ENCODE measurements at places on chromosomes 13 and 19.

- DNase-seq = no peak
Observed at GRCh38 chr13:55999709-56000108, 1141.0 kb upstream of the PRR20A start.

DNA sequence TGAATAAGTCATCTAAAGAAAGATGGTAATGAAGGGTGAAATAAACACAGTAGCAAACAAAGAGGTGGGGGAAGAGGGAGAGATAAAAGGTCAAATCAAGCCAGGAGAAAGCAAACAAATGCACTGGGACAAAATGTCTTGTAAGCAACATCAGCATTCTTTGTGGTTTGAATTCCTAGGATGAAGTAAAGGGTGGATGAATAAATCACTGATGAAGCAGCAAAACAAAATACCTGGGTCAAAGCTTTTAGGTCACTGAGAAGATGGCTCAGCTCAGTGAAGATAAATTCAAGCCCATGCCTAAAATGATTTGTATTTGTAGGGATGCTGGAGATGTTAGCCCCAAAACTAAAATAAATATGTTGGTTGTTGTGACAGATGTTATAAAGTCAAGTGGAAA is 86.5 kb upstream of the FBXL3 start:
- no peak for DNase-seq

DNA sequence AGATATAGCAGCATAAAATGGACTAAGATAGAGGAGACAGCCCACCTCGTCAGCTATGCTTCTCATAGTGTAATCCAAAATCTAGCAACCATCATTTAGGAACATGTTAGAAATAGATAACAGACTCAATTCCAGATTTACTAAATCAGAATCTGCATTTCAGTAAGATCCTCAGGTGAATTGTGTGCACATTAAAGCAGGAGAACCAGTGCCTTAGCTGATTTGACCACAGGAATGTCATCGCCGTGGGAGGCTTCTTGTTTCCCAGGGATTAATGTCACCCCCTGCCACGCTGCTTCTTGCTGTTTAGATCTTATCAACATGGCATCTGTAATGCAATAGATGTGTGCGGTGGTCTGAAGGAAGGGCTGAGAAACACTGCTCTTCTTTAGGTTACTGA is 84.0 kb downstream of the GPC5 start:
- DNase-seq = no peak

GRCh38 chr19:45348367-45349125 is 8.0 kb downstream of the KLC3 start:
- DNase-seq = no peak

DNA sequence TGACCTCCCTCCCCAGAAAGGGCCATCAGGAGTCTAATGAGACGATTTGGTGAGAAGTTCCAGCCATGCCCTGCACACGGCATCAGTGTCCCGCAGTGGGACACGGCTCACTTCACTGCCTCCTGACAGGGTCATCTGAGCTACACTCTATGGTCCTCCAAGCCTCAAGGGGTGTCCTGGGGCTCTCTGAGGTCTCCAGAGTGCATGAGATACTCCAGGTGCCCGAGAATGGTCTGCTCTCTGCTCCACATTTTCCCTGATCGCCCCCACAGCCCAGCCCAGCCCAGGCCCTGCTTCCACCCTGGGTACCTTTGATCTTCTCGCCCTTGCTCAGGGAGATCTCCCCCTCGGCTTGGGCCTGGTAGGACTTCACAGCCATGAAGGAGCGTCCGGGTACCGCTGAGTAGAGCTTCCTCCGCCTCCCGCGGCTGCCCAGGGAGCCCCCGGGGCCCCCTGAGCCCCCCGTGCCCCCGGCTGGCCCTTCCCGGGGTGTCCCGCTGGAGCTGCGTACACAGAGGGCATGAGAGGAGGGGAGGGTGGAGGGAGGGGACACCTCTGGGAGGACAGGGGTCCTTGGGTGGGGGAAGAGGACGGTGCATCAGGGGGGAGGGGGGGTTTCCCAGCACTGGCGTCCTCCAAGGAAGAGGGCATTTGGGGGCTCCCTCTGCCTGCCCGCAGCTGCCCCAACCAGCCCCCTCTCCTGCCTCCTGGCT is 17.3 kb downstream of the SHANK1 start:
- no peak for DNase-seq

DNA sequence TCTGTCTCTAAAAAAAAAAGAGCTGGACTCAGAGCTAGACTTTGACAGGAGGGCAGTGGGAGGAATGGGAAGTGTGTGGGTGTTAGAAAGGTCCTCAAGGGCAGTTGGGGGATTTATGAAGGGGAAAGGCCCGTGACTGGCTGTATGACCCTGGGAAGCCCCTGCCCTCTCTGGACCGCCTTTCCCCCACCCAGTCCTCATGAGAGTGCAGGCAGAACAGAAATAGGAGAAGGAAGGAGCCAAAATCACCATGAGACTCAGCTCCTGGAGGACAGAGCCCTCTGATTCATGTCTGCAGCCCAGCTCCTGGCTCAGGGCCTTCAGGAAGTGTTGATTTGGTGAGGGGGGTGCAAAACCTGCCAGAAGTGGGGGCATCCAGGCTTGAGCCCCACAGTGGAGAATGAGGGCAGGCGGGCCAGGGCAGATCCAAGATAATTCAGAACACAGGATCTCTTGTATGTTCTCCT is 8.7 kb upstream of the SMG9 start:
- no peak for DNase-seq
